Inflammatory macrophage treated with lipopolysaccharide for 4 hours (primary cell): ENCODE measurements at places on chromosomes 2 and 18.

- DNase-seq, result no peak
Measured at GRCh38 chr2:46276642-46277041, 20.6 kb upstream of the EPAS1 start.

DNA sequence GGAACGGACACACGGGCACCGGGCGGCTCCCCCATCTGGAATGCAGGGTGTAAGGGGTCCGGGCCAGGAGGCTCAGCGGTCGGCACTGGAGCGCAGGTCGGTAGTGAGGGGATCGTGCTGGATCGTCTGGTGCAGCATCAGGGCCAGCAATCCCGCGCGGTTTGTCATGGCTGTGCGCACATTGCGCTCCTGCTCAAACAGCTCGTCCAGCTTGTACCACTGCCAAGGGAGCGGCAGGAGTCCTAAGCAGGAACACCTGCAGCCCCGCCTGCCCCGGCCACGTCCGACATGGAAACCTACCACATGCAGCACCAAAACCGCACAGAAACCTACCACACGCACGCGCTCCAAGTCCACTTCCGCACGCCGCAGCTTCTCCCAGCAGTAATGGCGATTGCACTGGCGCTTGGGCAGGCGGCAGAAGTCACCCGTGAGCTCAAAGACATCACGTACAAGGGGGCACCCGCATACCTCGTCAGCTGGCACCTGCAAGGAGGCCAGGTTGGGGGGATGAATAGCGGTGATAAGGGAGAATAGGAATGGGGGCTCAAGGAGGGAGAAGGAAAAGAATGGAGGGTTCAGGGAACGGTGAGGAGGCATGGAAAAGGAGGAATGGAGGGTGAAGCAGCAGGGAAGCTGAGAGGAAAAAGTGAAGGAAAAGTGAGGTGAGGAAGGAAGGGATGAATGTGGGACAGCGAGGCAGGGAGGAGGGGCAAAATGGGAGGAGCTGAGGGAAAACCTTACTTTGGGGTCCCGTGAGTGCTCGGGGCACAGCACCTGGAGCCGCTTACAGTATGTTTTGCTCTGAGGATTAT, 1.4 kb upstream of the MBD1 start:
- DNase-seq, result no peak

DNA sequence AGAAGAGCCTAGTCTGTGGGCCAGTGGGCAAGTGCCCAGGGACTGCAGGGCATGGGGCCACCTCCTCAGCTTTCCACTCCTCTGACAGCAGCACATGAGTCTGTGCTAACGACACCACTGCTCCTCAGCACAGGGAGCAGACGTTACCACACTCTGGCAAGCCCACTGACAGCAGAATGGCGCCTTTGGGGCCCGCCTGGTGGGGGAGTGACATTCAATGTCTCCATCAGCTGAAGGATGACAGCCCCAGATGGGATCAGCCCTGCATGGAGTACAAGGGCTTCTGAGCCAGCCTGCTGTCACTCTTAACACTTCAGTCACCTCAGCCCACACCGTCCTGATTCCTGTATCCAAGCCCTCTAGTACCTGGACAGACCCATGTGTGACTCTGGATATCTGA, 149.4 kb upstream of the SMAD2 start:
- DNase-seq, result no peak

DNA sequence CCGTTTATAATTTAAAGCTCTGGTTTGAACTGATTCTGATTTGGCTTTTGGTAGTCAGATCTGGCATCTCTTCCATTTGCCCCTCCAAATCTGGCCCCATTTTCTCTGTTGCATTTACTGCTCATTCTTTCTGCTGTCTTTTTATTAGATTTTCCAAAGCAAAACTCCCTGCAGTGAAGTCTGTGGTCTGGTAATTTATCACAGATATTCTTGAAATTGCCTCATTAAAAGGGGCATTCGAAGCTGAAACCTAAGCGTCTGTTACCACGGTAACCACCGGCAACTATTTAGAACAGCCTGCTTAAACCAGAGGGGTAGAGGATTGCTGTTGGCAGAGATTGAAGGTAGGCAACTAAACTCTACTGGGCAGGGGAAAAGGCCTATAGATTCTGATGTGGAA, 111.5 kb upstream of the UPP2 start:
- DNase-seq, result no peak

DNA sequence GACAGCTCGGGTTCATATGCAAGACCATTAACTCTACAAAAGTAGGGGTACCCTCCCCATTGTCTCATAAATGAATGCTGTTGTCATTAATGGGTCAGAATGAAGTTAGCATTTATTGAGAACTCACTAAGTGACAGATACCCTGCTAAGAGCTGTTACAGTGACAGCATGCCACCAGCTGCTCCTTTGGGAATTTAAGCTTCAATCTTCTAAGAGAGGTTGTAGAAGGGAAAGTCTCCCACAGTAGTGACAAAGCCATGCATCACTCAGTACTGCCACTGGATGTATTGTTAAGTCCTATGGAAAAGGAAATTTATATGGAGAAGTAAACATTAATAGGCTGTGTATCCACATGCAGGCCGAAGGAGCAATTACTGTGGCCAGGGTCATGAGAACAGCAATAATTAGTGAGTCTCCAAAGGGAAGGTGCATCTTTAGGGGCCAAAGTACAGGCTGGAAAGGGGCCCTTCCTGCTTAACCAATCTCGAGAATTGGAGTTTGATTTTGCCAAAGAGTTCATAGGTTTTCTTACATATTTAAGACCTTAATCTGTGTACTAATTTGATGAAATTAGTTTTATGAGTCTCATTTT, 64.5 kb upstream of the FAM124B start:
- no peak for DNase-seq

- DNase-seq, result no peak
Measured at GRCh38 chr2:138779406-138779780, 797 bp downstream of the NXPH2 start.

- no peak for DNase-seq
Measured at GRCh38 chr2:28322981-28323396, 69.7 kb upstream of the FOSL2 start.

GRCh38 chr18:24657444-24657842, 197.0 kb downstream of the HRH4 start:
- no peak for DNase-seq

DNA sequence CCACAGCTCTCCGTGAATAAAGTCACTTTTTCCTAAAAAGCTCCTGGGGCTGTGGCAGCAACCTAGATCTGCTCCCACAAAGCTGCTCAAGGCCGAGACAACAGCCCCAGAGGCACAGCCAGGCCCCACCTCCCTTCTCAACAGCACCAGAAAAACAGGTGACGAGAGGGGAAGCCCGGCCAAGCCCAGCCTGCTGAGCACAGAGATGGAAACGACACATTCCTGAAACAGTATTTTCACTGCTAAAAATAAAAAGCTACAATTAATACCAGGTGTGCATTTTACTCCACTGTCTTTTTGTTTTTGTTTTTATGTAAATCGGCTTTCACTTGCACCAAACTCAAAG, 199.3 kb downstream of the HDAC4 start:
- DNase-seq, result no peak

GRCh38 chr2:96971926-96972444, 14.4 kb downstream of the FAM178B start:
- no peak for DNase-seq
